ENCODE measurements at places on chromosomes 16 and 17.

GRCh38 chr16:791131-791530, 2.7 kb downstream of the CHTF18 start:
- no peak for DNase-seq

DNA sequence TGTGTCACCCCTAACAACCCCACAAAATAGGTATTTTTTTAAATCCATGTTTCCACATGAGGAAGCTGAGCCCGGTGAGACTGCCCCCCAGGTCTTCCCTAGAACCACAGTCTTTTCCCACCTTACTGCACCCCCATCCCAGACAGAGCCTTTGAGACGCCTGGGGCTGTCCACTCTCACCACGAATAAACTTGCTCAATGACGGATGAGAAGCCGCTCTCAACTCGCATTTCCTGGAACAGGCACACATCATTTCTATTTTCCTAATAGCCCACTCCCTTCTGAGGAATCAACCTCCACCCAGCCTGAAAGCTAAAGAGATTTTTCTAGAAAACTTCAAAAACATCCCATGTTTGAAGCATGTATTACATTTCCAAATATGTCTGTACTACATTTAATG, 14.1 kb upstream of the CDRT4 start:
- no peak for DNase-seq

DNA sequence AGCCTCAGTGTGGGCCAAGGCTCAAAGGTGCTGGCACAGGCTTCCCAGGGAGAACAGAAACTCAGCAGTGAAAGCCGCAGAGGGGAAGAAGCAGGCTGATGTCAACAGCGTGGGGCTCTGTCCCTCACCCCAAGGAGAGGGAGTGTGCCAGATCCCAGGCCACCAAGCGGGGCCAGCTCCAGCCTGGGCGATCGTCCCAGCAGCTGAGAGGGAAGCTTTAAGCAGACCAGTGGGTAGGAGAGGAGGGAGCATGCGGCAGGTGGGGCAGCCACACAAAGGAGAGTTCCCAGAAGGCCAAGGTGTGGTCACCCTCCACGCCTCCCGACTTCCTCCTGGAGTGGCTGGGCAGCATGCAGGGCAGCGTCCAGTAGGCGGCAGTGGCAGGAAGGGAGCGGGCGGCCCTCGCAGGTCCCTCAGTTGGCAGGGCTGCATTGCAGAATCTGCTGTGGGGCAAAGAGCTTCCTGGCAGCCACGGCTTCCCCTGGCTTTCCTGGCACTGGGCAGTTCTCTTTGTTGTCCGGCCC, 6.0 kb downstream of the SYNGR2 start:
- no peak for DNase-seq

GRCh38 chr16:5451641-5452040, 354.0 kb upstream of the EEF2KMT start:
- DNase-seq = no peak

GRCh38 chr17:63966646-63967264, 6.0 kb downstream of the SCN4A start:
- no peak for DNase-seq

- DNase-seq = peak; percentile 56
Observed at GRCh38 chr17:40419559-40420331, 2.0 kb upstream of the TOP2A start.

GRCh38 chr17:68937890-68938514, 17.2 kb downstream of the ABCA8 start:
- DNase-seq = no peak

- DNase-seq = no peak
Observed at GRCh38 chr16:81261049-81261648, 22.7 kb downstream of the BCO1 start.

DNA sequence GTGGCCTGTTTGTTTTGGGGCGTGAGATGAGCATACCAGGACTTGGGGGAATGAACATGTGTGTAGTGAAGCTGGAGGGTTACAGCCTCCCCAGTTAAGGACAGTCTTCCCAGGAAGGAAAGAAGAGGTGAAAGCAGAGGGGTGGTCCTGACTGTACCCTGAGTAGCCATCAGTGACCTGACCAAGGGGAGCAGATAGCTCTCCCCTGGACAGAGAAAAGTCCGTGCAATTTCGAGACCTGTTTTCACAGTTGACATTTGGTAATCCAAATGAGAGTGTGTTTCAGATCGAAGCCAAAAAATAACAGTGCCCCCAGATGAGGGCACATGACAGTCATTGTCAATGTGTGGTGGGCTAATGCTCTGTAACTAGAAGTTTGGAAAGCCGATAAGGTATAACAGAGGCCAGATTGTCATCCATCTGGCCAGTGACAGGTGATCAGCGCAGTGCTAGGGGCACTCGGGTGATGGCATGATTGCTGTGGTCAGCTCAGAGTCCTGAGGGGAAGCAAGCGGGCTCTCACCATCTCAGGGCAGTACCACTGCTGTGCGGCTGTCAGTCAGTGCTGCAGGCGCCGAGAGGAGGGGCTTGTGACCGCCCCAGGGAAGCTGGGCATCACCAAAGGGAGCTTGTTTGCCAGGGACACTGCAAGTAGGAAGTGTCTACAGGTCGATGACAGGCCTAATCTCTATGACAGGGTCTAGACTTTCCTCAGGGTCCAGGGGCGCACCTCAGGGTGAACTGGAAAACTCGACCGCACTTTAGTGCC, 1.1 kb upstream of the NME2 start:
- DNase-seq = no peak

GRCh38 chr16:52548261-52549010, 1.5 kb upstream of the TOX3 start:
- no peak for DNase-seq

DNA sequence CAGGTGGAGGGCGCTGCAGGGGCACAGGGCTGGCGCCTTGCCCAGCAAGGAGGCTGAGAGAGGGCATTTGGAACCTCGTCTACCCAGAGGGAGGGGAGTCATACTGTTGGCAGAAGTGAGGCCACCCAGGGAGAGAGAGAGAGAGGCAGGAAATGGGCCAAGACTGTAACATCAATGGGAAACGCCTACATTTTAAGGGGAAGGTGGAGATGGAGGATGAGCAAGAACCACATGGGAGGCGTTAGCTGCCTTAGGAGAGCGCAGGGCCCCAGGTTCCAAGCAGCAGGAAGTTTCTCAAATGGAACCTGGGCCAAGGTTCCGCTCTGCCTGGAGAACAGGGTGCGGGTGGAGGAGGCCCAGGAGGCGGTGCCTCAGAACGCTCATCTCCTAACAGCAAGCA, 2.7 kb upstream of the WFDC1 start:
- peak; percentile 27 for DNase-seq

DNA sequence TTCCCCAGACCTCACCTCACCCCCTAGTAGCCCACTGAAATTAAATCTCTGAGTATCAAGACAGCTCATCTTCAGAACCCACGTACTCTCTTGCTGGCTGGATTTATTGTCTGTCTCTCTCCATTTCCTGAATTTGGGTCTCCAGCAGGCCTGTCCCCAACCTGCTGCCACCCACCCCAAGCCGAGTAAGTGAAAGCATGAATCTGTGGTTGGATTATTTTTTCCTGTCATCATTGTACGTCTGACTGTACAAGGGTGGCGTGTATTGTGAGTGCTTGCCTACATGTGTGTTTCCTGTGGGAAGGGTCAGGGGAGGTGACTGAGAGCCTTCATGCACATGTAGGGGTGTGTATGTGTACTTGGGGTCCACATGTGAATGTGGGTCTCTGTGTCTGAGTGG, 5.4 kb downstream of the TNP2 start:
- DNase-seq = no peak

GRCh38 chr17:65987988-65988387, 203.9 kb downstream of the CEP112 start:
- DNase-seq = no peak

DNA sequence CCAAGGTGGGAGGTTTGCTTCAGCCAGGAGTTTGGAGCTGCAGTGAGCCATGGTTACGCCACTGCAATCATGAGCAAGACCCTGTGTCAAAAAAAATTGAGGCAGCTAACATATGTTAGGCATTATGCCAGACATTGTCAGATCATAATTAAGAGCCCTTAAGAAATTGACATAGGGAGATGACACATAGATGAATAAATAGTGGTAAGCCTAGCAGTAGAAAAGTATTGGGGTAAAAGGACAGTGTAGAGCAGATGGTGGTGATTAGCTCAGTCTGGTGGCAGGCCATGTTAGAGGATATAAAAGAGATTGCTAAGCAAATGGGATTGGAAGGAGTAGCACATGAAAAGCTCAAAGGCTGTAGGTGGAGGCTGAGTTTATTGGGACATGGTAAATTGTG, 22.6 kb downstream of the SRCAP start:
- no peak for DNase-seq

GRCh38 chr16:81645266-81645694, 133.8 kb upstream of the PLCG2 start:
- peak; percentile 63 for DNase-seq

GRCh38 chr17:65198653-65199382, 61.6 kb downstream of the RGS9 start:
- peak; percentile 79 for DNase-seq

DNA sequence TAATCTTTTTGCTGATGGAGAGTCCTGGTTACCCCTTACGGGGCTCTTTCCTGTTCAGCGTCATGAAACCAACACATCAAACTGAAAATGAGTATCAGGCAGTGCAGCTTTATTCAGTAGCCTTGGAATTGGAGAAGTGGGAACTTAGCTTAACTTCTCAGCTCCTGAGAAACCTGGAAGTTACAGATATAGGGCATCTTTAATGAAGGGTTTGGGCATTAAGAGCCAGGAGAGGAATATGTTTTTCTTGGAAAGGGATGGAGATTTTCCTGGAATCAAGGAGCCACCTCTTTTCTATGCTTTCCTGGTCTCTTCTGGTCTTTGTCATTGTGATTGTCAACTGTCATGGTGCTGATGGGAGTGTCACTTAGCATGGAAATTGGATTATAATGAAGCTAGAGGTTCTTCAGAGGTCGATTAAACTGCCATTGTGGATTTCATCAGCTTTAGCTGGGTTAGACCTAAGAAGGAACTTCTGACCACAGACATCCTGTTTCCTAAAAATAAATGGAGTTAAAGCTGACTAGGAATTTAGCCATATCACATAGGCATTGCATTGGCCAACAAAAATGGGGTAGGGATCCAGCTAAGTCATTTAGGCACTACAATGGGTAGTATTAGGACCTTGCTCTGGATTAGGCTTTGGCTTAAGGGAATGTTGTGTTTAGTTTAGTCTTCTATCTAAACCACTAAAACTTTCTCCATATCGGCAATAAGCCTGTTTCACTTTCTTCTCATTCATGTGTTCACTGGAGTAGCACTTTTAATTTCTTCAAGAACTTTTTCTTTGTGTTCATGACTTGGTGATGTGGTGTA, 186.4 kb downstream of the BCAS3 start:
- DNase-seq = no peak

- DNase-seq = no peak
Observed at GRCh38 chr16:3842994-3843393, 37.5 kb downstream of the CREBBP start.

DNA sequence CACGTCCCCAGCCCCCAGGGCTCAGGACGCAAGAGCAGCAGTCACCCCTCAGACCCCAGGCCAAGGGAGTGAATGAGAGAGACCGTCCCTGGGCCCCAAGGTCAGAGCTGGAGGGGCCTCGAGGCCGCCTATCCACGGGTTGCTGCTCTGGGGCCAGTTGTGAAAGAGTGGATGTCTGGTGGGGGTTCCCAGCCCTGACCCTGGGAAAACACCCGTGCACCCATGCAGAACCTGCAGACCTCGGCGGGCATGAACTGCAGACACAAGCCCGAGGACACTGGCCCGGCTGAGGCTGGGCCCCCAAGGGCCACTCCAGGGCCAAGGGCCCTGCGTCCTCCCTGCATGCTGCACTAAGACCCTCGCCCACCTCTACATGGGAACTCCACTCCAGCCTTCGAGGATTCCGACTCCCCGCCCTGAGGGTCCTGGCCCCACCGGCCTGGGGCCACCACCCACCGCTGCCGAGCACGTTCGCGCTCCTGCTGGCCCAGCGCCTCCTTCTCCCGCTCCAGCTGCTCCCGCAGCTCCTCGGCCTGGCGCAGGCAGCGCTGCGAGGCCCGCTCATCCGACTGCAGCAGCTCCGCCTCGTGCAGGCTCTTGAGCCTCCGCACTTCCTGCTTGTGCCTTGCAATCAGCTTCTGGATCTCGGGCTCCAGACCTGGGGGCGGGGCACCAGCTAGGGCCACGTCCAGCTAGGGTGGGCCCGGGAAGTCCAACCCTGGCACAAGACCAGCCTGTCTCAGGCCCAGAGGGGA, 27.6 kb upstream of the AATK start:
- DNase-seq = peak; percentile 6

- DNase-seq = no peak
Observed at GRCh38 chr17:8324132-8324531, 14.1 kb downstream of the ARHGEF15 start.

DNA sequence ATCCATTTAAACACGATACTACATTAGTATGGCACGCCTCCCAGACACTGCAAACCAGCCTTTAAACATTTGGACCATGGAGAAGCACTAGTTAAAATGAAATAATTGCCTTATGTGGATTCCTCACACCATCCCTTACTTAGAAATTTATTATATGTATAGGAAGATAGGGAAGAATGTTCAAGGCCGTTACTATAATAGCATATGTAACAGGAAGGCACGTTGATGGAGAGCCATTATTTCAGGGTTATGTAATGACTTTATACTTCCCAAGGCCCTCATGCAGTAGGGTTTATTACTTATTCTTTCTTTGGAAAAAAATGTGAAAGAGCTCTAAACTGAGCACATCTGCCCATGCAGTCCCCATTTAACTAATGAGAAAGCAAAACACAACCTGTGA, 96.6 kb upstream of the CACNG5 start:
- no peak for DNase-seq

DNA sequence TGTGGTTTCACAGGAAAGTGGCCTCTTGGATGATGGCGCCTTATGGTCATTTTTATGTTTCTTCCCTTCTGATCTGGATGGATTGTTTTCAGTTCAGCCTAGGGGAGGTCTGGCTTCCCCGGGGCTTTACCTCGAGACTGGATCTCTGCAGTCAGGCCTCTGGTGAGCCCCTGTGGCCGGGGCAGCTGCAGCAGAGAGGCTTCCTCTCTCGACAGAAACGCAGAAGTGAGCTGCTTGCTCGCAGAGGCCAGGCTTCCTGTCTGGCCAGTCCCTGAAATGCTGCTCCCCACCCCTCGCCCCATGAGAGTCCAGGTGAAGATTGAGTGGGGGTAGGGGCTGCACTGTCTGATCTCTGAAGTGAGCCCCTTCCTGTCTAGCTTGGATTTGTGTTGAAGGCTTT, 44.0 kb downstream of the PLCG2 start:
- DNase-seq = no peak

- no peak for DNase-seq
Observed at GRCh38 chr17:82309656-82310570, 7.5 kb downstream of the CD7 start.

Data from lung (tissue), 17 donors.